Keratinocyte (primary cell): ENCODE measurements at places on chromosomes 2 and 18. TPM values are rescaled to one million over a fixed set of nuclear protein-coding genes. Genes with fewer than 3 reads are reported as not detected.

ABCB6 gene
- polyA plus RNA-seq: 6.1 to 11.0 TPM (median 10.5 TPM) in 3 replicates

GRCh38 chr2:39948016-39948719 is 169.1 kb upstream of the THUMPD2 start:
- no peak for DNase-seq

DNA sequence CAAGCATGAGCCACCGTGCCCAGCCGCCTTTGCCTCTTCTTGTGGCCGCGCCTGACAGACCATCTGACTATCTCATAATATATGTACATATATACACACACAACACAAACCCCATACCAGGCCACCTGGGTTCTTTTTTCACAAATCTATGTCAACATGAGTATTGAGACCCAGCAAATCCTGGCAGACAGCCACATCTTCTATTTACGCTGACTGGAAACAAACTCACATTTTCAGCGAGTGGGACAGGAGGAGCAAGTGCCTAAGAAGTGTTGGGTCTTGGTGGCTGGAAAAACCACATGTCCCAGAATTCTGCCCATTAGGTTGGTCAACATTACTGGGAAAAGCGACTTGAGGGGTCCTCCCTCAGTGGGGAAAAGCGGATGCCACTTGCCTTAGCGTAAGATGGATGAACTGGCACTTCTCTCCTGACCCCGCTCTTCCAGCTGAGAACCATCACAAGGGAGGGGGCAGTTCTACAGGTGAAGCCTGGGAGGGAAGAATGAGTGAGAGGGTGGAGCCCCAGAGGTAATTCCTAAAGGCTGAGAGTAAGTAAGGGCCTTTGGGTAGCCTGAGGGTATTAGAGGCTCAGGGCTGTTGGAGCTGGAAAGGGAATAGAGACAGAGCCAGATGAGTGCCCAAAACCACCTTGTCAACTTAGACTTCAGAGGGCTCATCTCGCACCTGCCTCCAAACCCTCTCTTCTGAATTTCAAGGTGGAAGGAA is 1.9 kb downstream of the SCYGR3 start:
- no peak for DNase-seq

DNA sequence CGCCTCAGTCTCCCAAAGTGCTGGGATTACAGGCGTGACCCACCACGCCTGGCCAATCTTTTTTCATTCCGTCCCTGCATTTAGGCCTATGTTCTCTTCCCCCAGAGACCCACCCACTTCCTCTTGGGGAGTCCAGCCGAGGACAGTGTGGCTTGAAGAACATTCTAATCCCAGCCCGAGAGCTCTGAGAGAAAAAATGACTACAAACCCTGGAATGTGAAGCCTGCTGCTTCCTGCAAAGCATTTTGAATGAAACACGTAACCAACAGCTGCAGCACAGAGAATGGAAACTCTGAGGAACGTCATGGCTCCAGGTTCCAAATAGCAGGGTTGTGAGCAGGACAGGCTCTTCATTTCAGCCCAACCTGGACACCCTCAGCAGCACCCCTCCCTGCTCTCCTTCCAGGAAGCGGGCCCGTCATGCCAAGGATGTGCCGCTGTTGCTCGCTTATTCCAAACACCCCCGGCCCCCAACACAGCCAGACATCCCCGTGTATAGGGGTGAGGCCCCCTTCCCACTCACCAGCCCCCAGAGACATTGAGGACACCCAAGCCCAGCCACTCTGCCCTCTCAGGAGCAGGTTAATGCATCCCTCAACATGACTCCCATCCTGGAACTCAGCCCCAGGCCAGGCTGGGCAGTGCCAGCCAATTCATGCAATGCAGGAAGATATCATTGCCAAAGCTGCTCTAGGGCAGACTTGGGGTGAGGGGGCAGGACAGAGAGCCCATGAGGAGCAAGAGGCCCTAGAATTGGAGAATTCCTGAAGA is 139.8 kb downstream of the ZFP36L2 start:
- DNase-seq: peak; percentile 98

- DNase-seq: no peak
Measured at GRCh38 chr2:24449344-24449743, 41.7 kb upstream of the NCOA1 start.

DNA sequence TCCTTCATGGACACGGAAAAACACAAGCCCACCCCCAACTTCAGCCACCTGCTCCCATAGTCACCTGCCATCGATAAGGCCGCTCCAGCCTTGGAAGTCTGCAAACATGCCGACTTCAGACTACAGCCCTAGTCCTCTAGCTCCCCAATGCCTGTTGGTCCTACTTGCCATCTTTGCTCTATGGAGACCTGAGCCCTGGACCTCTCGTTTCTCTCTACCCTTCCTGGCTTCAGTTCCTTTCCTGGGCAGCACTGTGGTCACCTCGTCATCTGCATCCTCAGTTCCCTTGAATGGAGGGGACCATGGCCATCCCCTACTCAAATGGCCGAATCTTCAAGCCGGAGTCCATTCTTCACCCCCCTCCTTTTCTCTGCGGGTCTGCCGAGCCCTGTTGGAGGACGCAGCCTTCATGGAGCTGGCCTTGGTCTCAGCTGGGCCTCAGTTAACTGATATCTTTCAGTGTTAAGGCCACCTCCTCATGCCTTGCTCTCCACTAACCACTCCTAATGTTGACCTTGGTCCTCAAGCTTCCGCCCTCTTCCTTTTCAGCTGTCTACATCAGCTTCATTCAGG is 47.7 kb upstream of the GBX2 start:
- no peak for DNase-seq

DNA sequence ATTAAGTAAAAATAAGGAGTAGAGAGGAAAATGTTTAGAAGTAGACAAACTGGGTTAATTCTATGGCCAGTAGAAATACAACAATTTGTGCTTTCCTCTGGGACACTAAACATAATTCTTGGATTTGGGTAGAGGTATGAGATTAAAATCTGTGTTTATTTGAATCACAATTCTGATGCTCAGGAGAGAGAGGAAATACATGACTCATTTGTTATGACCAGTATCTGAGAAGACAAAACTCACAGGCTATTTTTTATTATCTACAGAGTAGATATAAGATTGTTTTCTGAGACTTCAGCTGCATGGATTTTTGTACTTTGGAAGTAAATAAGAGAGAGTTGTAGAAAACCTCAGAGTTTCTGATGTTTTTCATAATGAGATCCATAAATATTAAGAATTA is 315.7 kb upstream of the CWC22 start:
- no peak for DNase-seq
